ENCODE measurements at places on chromosomes 5 and 9. TPM values are rescaled to one million over a fixed set of nuclear protein-coding genes. Genes with fewer than 3 reads are reported as not detected.

WNK2 gene
- total RNA-seq: 0.10 TPM

AIF1L gene
- total RNA-seq: 0.10 TPM

TMOD1 gene
- total RNA-seq: 0.84 TPM

SELENOP gene
- 1.7 TPM for total RNA-seq

SUSD3 gene
- 11.0 TPM for total RNA-seq

DHFR gene
- total RNA-seq: 7.7 TPM

ANKDD1B gene
- total RNA-seq: 0.52 TPM

DMRT3 gene
- not detected for total RNA-seq

RMI1 gene
- 1.9 TPM for total RNA-seq

UBAC1 gene
- 19.3 TPM for total RNA-seq

HSD17B3 gene
- total RNA-seq: not detected

CPLANE1 gene
- 6.5 TPM for total RNA-seq

CEL gene
- total RNA-seq: 0.21 TPM

PCAT7 gene
- total RNA-seq: not detected

All from mononuclear cell (primary cell).